Stimulated activated CD8-positive, alpha-beta memory T cell treated with anti-CD3 and anti-CD28 coated beads, Interleukin-2, amount 100 ng/mL, for 1 hour (primary cell): ENCODE measurements at places on chromosomes 12 and 14.

DNA sequence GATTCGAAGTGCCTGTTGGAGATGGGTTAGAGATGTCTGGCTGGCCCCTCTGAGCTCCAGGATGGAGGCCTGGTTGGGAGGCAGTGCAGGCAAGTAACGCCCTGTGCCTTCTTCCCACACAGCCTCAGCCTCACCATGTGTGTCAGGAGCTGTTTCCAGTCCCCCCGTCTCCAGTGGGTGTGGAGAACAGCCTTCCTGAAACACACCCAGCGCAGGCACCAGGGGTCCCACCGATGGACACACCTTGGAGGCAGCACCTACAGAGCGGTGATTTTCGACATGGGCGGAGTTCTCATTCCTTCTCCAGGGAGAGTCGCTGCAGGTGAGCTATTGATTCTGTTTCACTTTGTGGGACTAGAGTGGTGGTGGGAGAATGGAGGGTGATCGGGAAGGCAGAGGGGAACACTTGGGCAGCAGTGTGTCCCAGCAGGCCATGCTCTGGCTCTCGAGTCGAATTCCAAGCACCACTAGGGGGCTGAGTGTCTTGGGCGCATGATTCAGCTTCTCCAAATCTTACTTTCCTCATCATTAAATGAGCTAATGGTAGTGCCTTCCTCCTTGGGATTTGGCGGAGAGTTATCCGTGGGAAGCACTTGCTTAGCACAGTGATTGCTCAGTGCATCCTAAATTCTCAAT is 6.8 kb downstream of the ACAD10 start:
- no peak for DNase-seq

GRCh38 chr14:90592655-90593054 is 195.8 kb downstream of the CALM1 start:
- DNase-seq = no peak

DNA sequence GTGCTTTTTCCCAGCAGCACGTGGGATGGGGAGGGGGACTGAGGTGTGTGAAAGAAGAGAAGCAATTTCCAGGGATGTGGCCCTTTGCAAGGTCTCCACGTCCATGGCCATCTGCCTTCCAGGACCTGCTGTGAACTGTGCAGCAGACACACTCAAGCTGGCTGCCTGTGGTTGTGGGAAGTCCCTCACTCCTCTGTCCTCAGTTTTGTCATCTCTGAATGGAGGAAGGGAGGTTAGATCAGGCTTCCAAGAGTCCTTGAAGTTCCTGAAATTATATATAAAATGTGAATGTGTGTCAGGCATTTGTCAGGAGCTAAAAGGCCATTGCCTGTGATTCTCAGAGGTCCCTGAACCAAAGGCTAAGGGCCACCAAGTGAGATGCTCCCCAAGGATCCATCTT is 328.2 kb downstream of the CACNA1C start:
- no peak for DNase-seq

GRCh38 chr12:97022536-97023230 is 115.6 kb downstream of the NEDD1 start:
- DNase-seq = no peak
